Stimulated activated CD8-positive, alpha-beta memory T cell treated with anti-CD3 and anti-CD28 coated beads, Interleukin-7, amount 100 ng/mL, for 1 hour (primary cell): ENCODE measurements at places on chromosomes 12 and 14.

- no peak for DNase-seq
Observed at GRCh38 chr14:100018054-100018453, 47.2 kb upstream of the EVL start.

DNA sequence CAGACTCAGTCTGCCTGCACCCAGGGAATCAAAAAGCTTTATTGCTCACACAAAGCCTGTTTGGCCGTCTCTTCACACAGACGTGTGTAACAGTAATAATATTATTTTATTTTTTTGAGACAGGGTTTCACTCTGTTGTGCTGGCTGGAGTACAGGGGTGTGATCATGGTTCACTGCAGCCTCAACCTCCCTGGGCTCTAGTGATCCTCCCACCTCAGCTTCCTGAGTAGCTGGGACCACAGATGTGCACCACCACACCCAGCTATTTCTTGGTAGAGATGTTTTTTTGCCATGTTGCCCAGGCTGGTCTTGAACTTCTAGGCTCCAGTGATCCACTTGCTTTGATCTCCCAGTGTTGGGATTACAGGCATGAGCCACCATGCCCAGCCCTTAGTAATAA, 88.4 kb upstream of the DCD start:
- no peak for DNase-seq

GRCh38 chr12:12449533-12450025, 92.7 kb downstream of the BORCS5 start:
- DNase-seq, result no peak

DNA sequence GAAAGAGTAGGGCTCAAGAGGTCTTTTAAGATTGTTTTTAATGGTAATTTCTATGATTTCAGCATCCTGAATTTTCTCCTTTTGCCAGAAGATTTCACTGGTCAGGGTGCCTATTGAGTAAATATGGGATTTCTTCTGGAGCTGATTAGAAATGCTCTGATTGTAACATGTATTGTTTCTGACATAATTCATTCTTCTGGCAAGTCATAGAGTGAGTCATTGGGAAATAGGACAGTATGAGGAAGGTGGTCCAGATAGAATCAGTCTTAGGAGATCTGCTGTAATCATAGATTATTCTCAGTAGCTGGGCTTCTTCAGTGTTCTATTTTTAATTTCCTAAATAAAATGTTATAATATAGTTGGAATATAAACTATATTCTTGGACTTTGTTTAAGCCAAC, 182.0 kb upstream of the NAV3 start:
- DNase-seq, result no peak

DNA sequence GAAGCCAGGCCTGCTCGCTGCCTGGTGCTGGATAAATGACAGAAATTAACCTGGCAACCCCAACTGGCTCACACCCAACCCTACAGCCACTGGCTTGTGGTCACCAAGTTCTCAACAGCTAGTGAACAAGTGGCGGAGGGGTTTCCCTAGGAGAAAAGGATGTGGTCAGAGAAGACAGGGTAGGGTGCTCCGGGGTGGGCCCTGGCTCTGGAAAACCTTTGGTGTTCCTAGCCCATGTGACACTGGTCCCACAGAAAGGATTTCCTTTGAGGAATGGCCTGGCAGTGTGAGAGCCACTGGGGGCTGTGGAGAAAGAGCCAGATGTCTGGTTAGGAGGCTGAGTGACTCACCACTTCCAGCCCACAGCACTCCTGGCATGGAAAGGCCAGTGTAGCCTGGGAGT, 8.7 kb downstream of the SYNE3 start:
- DNase-seq, result no peak

GRCh38 chr12:117134059-117134458, 34.8 kb upstream of the TESC start:
- no peak for DNase-seq

DNA sequence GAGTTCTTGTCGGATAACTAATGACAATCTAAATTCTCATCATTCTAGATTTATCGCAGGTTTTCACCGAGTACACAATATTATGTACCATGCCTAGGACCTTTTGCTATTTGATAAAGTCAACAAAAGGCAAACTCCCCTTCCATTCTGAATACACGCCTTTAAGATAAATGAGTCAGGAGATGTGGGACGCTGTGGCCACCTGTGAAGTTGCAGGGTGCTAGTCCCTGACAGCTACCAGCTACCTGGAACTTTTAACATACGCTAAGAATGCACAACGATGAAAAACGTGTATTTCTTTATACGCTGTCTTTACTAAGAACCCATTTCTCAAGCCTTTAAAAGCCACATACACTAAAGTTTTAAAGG, 678 bp downstream of the MDM1 start:
- DNase-seq, result no peak

- no peak for DNase-seq
Observed at GRCh38 chr12:104588047-104588920, 131.5 kb downstream of the CHST11 start.

GRCh38 chr12:48744251-48745008, 27.9 kb upstream of the CCNT1 start:
- no peak for DNase-seq

GRCh38 chr12:129570796-129571400, 332.9 kb downstream of the TMEM132D start:
- no peak for DNase-seq

- DNase-seq, result no peak
Observed at GRCh38 chr14:69685716-69686115, 74.3 kb downstream of the SUSD6 start.

GRCh38 chr14:95313707-95314106, 6.0 kb downstream of the CLMN start:
- DNase-seq, result no peak

DNA sequence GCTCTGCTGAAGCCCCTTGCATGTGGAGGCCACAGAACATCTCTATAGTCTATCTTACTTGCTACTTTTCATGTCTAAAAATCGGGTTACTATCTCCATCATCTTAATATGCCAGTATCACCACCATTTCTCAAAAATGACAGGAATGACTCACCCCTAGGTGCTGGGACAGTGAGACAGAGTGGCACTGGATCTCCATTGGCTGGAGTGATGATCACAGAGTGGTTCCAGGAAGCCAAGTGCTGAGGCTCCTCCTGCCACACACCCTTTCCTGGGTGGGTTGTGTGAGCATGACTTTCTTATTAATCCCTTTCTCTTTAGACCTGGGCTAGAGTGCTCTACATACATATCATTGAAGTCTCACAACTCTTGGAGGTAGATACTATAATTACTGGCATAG, 3.3 kb upstream of the ASCL1 start:
- DNase-seq, result no peak

GRCh38 chr14:32720927-32721326, 217.8 kb upstream of the NPAS3 start:
- DNase-seq, result no peak

GRCh38 chr12:5395443-5396271, 36.3 kb upstream of the NTF3 start:
- DNase-seq, result no peak

DNA sequence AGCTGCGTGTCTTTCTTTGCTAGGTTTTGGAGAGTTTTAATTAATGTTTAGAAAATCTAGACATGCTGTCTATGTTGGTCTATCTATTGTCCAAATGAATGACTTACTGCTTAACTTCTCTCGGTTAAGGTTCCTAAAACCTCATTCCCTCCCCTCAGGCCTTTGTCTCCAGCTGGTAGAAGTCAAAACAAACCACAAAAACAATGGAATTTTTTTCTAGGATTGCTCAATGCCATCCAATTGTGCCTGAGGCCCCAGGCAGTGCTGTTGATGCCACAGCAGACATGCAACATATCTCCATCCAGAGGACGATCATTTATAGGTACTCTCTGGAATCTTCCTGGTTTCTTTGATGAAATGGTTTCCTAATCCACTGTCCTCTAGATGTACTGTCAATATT, 448.2 kb upstream of the TBX3 start:
- no peak for DNase-seq

DNA sequence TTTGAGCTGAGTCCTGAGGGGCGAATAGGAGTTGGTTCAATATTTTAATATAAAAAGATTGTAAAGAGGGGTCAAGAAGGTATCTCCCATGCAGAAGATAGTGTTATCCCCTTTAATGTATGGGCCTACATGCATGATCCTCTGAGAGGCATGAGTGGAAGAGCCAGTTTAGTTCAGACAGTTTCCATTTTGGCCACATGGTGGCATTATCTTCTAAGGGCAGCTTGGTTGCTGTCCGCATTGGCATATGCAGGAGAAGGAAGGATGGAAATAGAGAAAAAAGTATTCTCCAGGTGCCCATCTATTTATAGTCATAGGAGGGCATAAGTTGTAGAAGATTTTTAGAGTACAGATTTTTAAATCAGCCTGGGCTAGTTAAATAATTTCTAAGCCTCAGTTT, 5.4 kb downstream of the SAMD4A start:
- no peak for DNase-seq

DNA sequence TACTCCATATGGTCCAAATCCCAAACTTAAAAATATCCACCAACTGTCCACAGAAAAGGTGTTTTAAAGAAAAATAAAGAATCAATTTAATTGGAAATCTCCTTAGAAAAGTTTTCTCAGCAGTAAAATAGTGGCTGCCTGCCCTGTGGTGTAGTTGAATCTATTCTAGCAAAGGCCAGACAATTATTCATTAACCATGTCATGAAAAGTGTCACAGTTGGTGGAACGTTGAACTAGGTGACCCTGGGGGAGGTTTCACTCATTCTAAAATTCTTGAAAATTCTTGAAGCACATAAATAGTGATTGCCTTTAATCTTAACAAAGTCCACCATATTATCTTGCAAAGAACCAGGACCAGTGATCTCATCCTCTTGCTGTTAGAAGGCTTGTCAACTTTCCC, 78.4 kb upstream of the GZMB start:
- no peak for DNase-seq

- no peak for DNase-seq
Observed at GRCh38 chr14:77260631-77261030, 10.4 kb downstream of the NGB start.

DNA sequence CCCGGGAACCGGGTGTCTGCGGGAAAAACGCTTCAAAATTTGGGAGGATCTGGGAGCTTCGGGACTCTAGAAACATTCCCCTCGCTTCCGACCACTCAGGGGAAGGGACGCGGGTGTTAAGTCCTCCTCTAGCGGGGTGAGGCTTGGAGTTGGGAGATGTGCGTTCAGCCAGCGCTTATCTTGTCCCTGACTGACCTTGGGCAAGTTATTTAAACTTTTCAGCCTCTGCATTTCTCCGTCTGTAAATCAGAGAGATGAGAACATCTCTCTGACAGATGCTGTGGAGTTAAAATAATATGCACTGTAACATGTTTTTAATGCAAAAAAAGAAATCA, 76.9 kb upstream of the ANO4 start:
- no peak for DNase-seq

- DNase-seq, result no peak
Observed at GRCh38 chr12:100554608-100555077, 18.8 kb upstream of the GAS2L3 start.

DNA sequence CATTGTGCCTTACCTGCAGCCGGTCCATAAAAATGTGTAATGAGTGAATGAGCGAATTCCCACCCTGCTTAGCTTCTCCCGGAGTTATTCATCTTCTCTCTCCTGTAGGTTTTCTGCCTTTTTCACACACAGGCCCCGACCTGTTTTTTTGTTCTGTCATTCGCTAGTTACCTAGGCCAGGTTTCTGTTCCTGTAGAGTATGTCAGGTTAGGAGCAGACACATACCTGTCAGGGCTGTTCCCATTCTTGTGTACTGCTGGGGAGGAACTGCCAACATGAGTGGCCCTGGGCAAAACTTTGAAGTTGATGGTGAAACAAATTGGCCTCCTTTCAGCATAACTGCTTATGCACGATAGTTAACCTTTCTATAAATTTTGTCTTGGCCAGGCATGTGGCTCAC, 140.1 kb downstream of the SYNE2 start:
- DNase-seq, result no peak

GRCh38 chr14:104335176-104335575, 196.8 kb downstream of the KIF26A start:
- DNase-seq, result no peak

DNA sequence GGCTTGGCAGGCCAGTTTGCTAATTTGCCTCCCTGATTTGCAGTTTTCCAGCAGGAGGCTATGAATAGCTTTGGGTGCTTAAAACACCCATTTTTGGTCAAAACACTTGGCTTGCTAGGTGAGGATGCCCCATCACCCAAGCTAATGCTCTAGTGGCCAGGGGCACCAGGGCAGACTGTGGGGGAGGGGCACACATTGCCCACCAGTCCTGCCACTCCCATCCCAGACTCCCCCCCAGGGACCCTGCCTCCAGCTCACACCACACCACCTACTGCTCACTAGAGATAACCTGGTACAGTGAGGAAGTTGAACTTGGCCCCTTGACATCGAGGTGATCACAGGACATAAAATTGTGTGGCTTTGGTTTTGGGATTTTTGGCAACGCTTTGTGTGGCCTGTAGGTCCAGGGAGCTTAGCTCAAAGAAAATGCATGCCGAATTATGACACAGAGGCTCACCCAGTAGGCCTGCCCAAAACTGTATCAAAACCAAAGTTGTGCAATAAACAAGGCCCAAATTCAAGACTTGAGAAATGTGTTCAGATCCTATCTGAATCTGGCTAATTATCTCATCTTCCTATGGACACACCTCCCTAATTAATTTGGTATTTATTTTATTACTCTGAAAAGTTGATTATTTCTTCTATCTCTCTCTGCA, 4.3 kb downstream of the NUAK1 start:
- DNase-seq, result no peak

- no peak for DNase-seq
Observed at GRCh38 chr14:60288279-60288678, 39.3 kb downstream of the PPM1A start.

DNA sequence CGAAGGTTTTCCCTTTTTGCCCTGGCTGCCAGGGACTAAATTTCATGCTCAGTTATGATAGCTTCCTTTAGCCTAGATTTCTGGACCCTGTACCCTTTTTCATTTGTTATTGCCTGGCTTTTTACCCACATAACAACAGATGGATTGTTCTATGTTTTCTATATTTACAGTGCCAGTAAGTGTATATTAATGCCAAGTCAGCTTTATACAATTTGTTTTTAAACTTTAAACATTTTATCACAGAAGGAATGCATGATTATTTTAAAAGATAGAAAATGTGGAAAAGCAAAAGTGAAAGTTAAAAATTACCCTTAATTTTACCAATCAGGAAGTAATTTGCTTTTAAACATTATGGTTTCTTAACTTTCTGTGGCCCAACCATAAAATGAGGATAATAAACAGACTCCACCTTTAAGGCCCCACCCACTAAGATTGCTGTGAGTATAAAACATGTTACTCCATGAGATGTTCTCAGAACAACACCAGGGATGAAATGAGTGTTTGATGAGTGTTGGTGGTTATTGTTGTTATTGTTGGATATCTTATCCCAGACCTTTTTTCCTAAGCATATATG, 496.8 kb downstream of the EGLN3 start:
- no peak for DNase-seq
